Activated naive CD4-positive, alpha-beta T cell treated with Interleukin-2 at 50 U/mL for 16 hours (primary cell): ENCODE measurements at places on chromosomes 4 and X.

DNA sequence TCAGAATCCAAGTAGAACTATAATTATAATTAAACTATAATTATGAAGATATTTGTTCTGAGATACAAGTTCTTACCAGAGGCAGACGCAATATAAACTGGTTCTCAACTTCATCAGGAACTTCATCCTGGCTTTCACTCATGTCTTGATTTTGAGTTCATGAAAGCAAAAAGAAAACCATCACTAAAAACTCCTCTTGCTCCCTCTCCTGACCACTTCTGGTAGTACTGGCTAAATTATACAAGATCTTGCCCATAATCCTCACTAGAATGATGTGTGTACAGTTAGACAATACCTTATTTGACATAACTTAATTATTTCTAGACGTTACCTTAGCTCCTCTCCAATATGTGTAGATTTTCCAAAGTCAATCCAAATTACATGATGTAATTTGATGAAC is 3.7 kb downstream of the TAF7L start:
- no peak for DNase-seq

- DNase-seq: no peak
Measured at GRCh38 chrX:16250296-16250695, 83.0 kb downstream of the MAGEB17 start.

GRCh38 chrX:16970977-16971376 is 24.5 kb downstream of the REPS2 start:
- no peak for DNase-seq

DNA sequence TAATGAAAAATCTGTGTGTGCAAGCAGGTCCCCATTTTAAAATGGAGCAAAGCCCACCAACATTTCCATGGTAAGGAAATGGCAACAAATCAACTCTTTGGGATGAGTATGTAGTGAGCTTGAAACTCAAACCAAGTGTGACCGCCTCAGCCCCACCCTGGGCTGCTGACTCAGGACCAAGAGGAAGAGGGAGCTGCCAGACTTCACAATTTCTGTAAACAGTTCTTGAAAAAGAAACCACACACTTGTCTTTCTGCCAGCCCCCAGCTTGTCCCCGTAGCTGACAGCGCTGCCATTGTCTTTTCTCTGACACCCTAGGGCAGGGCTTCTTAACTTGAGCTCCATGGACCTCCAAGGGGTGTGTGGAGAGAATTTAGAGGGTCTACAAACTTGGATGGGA is 10.3 kb downstream of the RTL5 start:
- peak; percentile 53 for DNase-seq

DNA sequence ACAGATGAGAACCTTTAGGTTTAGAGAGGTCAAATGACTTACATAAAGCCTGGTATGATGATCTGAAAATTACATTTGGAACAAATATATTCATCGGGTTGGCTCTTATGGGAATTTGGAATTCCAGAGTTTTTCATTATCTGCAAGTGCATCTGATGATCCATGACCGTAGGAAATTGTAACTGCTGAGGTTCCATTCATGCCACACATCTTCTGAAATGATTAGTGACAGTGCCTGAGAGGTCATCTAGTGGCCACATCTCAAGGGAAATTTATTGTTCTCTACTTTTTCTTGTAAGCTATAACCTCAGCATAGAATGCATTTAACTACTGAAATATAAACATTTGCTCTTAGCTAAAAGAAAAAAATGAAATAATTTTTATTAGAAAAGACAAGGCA is 105.8 kb upstream of the NWD2 start:
- no peak for DNase-seq

- no peak for DNase-seq
Measured at GRCh38 chr4:111943796-111944203, 201.5 kb upstream of the FAM241A start.

DNA sequence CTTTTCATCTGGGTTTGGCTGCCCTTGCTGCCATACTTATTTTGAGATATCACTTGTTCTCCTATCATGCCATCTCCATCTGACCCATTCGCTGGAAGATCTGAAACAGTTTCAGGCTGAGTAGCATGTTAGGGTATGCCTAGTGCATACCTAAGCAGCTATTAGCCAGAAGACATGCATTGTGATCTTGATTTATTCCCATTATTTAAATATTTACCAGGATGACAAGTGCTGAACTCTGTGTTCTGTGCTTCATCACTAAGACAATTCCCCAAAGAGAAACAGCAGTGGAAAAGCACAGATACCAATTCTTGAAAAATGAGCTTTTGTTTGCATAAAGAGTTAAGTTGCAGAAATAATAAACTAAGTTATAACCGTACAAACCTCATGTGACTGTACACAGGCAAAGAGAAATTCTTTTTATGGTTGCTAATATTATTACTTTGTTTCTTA is 271.0 kb upstream of the ARSJ start:
- DNase-seq: no peak

DNA sequence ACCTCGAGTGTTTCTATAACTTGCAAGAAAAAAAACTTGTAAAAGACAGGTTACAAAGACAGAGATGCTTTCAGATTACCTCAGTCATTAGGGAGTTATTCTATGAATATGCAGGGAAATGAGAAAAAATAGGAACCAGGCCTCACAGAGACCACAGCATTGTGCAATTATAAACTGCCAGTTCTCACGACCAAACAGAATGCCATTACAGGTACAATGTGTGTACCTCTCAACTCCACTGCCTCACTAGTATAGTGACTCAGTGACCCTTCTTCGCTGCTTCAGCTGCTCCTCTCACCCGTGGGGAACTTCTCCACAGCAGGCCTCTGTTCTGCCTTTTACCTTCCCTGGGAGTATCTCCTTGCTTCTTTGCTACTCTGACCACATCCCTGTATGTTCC is 2.3 kb upstream of the HTATSF1 start:
- no peak for DNase-seq

GRCh38 chr4:158726633-158727032 is 3.4 kb upstream of the PPID start:
- DNase-seq: no peak

DNA sequence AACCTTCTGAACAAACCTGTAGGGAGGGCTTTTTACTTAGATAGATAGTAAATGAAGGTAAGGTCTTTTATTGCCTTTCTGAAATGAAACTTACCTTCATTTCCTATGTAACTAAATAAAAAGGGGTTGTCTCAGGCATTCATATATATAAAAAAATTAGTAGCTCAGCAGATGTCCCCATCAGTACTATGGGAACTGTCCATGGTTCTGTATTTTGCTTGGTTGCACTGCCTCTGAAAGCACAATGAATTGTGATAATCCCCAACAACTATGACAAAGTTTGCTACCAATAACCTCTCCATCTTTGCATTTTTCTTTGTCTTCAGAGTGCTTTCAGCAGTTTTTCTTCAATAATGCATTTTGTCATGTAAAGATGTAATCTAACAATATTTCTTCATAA is 222.4 kb downstream of the SLIT2 start:
- no peak for DNase-seq

GRCh38 chrX:132114607-132115006 is 13.2 kb downstream of the FRMD7 start:
- no peak for DNase-seq

GRCh38 chr4:139555705-139556070 is 331 bp downstream of the SETD7 start:
- DNase-seq: no peak

DNA sequence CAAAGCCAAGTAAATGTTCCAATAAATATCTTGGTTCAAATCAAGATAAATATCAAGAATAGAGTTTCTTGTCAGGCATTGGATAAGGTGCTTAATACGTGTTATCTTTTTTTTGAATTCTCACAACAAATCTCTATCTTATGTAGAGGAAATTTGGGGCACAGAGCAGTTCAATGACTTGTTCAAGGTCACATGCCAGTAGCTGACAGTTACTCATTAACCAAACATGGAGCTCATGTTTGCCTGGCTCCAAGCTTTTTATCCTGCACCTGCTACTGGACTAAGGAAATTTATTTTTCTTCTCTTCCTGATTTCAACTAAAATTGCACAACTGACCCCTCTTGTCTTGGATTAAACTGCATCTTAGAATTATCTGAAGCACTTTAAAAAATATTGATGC is 76.3 kb downstream of the ATP10D start:
- no peak for DNase-seq

- DNase-seq: no peak
Measured at GRCh38 chrX:45596188-45596808, 395.6 kb upstream of the DIPK2B start.

DNA sequence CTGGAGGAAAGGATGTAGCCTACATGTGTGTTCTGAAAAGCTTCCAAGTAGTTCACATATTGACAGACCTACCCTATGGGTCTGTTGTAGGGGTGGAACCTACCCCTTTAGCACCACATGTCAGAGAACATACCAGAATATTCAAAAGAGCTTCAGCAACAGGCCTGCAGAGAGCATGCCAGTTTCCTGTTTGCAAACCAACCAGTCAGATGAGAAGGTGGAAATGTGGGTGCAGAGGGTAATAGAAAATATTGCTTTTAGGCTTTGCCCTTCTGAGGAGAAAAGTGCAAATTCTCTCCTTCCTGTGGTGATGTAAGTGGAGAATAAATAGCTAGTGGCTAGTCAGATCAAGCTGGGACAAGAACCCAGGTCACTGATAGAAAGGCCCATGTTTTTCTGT is 16.4 kb downstream of the INTS6L start:
- DNase-seq: no peak

DNA sequence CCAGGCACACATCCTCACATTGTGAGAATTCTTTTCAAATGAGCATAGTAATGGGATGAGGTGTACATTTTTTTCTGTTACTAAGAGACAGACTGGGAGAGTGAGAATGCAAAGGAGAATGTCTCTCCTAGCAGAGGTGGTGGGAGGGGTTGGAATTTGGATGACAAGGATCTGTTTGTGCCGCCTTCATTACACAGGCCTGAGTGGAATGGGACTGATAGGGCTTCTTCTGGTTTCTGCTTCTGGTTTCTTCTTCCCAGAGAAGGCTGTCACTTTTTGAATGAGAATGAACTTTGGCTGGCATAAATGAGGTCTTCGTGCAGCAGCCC is 55.4 kb downstream of the C4orf51 start:
- no peak for DNase-seq

- no peak for DNase-seq
Measured at GRCh38 chrX:122666601-122667000, 517.5 kb upstream of the GRIA3 start.
